Activated naive CD4-positive, alpha-beta T cell treated with anti-CD3 and anti-CD28 coated beads, Interleukin-2, amount 10 ng/mL, durations not matched to agents 5 hours and 36 hours (primary cell): ENCODE measurements at places on chromosomes 2 and 18. TPM values are rescaled to one million over a fixed set of nuclear protein-coding genes. Genes with fewer than 3 reads are reported as not detected.

CHPF gene
- total RNA-seq: 11.8 TPM

CMPK2 gene
- 20.6 TPM for total RNA-seq

SALL3 gene
- total RNA-seq: not detected

THSD7B gene
- not detected for total RNA-seq

CDH19 gene
- not detected for total RNA-seq

HRH4 gene
- total RNA-seq: not detected

AQP12B gene
- not detected for total RNA-seq
